ENCODE measurements at places on chromosomes 12 and 14.
A peak's percentile ranks its signal among the peaks of the same experiment; 100 is the strongest.

- no peak for DNase-seq
Measured at GRCh38 chr12:91171476-91171875, 11.1 kb downstream of the DCN start.

DNA sequence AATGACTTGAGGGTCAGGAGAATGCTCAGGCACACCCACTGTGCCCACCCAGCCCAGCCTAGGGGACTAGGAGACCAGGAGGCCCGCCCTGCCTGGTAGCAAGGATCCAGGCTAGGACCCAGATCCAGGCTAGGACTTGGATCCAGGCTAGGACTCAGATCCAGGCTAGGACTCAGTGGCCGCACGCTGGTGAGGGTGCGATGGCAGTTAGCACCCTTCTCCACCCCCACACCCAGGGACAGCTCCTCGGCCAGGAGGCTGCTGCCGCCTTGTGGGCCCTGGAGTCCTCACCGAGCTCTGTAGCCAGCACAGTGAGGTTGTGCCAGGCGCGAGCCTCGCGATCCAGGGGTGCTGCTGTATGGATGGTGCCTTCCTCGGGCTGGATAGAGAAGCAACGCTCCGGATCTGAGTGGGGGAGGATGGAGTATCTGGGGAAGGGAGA lies 5.1 kb downstream of the CDH24 start:
- no peak for DNase-seq

GRCh38 chr12:16602412-16602811 lies 3.5 kb downstream of the LMO3 start:
- no peak for DNase-seq

- peak; percentile 67 for DNase-seq
Measured at GRCh38 chr12:123532808-123533649, 490 bp downstream of the RILPL1 start.

DNA sequence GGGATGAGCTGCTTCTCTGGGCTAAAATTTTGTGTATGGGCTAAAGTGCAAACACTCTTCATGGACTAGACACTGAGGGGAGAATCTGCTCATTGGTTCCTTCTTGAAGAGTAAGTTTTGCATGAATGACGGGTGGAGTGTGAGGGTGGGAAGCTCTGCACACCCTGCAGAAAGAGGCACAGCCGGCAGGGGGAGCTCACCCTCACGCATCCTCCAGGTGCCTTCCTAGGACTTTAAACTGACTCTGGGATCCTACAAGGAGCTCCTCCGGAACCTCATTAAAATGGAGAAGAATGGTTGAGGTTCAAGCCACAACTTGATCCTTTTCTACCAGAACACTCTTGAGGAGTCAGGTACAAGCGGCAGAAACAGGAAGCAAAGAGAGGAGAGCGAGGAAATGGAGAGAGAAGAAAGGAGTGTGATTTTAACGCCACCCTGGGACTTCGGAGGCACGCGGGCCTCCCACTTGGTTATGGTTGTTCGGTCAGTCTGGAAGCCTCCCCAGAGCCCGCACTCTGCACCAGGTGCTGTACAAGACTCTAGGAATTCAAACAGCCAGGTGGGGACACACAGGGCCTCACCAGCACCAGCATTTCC lies 87.5 kb downstream of the SETD3 start:
- peak; percentile 50 for DNase-seq

- no peak for DNase-seq
Measured at GRCh38 chr14:94014382-94014781, 11.8 kb upstream of the OTUB2 start.

GRCh38 chr14:58637040-58637390 lies 747 bp upstream of the DACT1 start:
- peak; percentile 84 for DNase-seq

DNA sequence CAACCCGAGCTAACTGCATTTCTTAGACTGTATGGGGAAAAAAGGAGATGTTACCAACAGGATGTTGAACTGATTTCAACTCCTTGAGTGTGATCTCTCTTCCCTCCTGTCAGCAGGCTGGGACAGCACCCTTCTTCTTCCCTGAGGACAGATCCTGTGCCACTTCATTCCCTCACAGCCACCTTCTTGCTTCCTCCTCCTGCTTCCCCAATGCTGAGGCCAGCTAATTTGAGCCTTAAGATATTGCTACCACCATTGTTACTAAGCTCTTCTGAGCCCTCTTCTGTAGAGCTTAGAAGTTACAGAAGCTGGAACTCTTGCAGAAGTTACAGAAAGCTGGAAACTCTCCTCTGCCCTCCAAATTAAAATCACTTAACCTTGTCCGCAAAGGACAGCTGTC lies 88.8 kb downstream of the SPTSSA start:
- DNase-seq = no peak

DNA sequence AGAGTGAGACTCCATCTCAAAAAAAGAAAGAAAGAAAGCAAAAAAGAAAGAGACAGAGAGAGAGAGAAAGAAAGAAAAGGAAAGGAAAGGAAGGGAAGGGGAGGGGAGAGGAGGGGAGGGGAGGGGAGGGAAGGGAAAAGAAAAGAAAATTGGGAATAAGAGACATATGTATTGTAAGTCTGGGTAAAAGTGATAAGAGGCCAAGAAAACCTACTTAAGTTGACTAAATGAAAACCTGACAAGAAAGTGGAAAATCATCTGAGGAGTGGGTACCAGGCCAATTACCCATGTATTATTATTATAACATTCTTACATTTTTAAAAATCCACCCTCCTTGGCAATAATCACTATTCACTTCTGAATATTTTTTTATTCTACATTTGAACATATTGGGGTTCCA lies 46.0 kb downstream of the JKAMP start:
- no peak for DNase-seq

DNA sequence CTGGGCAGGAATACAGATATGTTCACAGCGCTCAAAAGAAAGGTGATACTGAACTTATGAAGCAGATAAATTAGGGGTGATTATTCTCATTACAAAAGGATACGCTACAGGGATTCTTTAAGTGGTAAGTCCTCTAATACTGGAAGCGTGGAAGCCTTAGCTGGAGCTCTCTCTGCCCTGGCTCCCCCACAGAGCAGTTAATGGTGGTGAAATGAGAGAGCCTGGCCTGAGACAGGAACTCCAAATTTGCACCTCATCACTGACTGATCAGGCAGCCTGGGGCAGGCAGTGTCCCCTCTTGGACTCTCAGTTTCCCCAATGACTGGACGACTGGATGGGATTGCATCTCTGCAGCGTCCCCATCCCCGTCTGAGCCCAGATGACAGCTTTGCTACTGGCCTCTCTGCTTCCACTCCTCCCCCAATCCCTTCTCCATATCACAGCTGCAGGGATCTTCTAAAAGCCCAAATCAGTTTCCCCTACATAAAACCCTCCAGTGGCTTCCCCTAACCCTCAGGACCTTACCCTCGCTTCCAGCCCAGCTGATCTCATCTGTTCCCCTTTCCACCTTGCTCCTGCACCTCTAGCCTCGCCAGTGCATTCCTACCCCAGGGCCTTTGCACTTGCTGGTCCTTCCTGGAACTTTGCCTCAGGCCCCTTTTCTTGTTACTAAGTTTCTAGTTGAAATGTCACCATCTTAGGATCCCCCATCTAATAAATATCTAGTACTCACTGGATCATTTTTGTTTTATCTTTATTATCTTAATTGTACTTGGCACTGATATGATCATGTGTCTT lies 171.7 kb upstream of the LHX5 start:
- no peak for DNase-seq

DNA sequence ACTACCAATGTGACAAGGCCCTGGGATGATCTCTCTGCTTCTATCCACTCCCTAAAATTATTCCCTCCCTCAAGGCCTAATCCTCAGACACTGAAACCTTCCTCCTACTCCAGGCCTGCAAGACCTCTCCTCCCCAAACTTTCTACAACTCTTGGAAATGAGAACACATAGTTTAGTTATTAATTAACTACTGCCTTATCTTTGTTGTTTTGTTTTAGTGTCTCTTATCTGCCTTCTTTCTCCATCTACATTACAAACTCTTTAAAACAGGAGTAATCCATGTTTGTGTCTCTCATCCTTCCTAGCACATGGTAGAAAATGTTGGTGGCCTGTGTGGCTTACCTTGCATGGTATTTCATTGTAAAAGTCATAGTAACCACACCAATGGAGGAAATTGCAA lies 139.9 kb upstream of the G2E3 start:
- no peak for DNase-seq

- peak; percentile 30 for DNase-seq
Measured at GRCh38 chr14:34220921-34221320, 241.1 kb downstream of the SPTSSA start.

GRCh38 chr12:2559931-2560330 lies 234.8 kb upstream of the FKBP4 start:
- DNase-seq = no peak

DNA sequence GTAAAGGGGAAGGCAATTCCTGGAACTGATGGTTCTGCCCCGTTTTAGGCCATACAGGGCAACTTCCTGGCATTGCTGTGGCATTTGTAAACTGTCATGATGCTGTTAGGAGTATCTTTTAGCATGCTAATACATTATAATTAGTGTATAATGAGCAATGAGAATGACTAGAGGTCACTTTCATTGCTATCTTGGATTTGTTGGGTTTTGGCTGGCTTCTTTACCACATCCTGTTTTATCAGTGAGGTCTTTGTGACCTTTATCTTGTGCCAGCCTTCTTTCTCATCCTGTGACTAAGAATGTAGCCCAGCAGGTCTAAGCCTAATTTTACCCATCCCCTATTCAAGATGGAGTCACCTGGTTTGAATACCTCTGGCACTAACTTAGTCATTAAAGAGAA lies 51.2 kb downstream of the TESPA1 start:
- DNase-seq = no peak

GRCh38 chr12:77299001-77299400 lies 233.6 kb upstream of the E2F7 start:
- no peak for DNase-seq

DNA sequence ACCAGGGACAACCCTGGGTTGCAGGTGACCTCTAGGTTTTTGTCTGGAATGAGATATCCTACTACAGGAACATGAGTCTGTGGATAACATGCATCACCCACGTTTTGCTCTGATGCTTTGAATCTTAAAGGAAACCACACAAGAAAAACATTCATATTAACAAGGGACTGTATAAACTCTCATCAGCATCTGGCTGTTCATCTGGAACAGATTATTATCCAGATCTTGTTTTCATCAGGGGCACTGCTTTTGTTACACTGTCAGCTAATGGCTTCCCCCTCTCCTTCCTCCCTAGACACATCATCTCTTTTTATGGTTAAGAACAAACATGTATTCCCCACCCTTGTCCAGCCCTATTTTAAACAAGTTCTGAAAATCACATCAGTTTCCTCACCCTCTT lies 1095.7 kb downstream of the AACS start:
- DNase-seq = no peak

GRCh38 chr12:71684081-71684480 lies 1.8 kb upstream of the TMEM19 start:
- DNase-seq = no peak

DNA sequence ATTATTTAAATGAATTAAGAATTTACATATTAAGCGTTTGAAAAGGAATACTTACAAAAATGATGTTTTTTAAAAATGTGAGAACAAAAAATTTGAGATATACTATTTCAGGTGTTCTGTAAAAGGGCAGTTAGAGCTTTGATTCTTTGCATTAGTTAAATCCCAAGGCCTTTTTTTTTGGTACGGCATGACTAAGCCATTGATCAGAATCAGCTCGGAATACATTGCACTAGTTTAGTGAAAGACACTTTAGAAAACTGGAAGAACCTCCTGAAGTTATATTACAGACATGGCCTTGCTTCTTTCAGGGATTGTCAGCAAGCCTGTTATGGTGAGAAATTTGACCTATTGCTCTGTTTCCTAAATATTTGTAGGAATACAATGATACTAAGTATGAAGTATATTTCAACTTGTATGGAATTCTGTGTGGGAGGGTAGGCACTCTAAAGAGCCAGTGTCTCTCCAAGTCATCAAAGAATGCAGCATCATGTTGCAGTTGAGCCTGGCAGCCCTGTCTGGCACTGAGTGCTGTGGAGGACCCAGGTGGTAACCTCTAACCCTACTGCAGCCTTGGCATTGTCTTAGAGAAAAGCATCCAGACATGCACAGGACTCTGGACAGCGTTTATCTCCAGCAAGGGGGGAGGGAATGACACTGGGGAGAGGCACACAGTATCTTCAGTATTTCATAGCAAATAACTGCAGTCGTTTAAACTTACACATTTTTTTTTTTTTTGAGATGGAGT lies 1.5 kb downstream of the KLC1 start:
- no peak for DNase-seq

DNA sequence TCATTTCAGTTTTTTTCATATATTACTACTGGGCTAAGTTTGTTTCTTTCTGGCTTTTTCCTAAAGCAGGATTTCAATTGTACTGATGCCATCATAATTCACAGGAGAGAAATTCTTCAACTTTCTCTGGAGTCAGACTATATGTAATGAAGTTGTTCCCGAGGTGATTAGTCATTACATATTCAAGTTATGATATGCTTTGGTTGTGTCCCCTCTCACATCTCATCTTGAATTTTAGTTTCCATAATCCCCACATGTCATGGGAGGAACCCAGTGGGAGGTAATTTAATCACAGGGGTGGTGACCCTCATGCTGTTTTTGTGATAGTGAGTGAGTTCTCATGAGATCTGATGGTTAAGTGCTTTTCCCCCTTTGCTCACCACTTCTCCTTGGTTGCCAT lies 227.5 kb upstream of the LRIG3 start:
- no peak for DNase-seq

GRCh38 chr12:118358612-118359540 lies 13.8 kb downstream of the TAOK3 start:
- no peak for DNase-seq

DNA sequence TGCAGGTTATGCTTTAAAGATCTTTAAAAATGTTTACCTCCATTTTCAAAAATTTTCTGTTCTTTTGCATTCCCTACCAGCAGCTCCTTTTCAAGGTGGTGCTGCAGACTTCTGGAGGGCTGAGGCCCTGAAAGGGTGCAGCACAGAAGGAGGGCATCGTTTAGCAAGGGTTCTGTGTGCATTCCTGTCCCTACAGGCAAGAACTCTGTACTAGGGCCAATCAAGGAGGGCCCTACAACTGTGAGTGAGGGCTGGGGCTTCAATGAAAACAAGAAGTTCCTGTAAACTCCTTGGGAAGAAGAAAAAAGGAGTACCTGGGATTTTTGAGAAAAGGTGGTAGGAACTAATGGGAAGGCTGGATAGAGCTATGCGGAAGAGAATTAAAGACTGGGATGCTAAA lies 50.7 kb upstream of the CSRP2 start:
- DNase-seq = no peak

DNA sequence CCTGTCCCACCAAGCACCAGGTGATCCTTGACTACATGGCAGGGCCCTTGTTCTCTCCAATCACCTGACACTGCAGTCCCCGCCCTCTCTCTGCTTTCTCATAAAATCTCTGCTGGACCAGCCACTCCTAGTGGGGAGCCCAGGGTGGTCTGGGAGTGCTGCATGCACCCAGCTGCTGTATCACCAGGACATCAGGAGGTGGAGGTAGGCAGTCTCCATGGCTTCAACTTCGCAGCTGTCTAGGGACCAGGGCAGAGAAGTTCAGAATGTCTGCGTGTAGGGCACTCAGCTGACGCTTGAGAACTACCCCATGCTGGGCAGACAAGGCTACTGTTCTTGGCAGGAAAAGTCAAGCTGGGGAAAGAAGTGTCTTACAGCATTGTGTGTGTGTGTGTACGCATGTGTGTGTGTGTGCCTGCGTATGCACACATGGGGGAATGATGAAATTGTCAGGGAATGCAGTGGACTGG lies 2.6 kb downstream of the WSCD2 start:
- peak; percentile 27 for DNase-seq
